ENCODE measurements at places on chromosomes 13 and 19.

DNA sequence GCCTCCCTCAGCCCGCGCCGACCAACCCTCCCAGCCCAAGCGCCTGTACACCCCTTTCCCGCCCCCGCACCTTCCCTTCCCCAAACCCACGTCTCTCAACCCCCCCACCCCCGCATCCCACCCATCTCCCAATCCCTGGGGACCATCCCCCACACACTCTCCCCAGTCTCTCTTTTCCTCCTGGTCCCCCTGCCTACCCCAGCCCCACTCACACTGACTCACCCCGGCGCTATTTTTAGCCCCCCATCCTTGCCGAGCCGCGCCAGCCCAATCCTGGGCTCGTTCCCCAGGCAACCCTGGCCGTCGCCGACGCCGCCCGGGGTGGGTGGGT, 11.7 kb downstream of the CIC start:
- DNase-seq: no peak

- peak; percentile 26 for DNase-seq
Measured at GRCh38 chr13:101289764-101290163, 126.5 kb downstream of the NALCN start.

GRCh38 chr19:12847159-12848139, 9.1 kb downstream of the MAST1 start:
- DNase-seq: peak; percentile 87

DNA sequence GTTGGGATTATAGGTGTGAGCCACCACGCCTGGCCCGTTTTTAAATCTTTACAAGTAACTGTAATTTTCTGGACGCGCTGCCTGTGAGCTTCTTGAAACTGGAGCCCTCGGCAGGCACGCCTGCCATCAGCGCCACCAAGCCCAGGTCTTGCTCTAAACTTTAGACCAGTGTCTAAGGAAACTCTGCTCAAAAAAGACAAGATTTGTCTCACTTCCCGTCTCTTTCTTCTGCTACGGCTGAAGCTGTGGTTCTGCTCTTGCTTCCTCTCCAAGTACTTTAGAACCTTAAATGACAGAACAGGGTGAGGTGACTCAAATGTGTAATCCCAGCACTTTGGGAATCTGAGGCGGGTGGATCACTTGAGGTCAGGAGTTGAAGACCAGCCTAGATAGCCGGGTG, 24.9 kb downstream of the RCN3 start:
- DNase-seq: peak; percentile 67

DNA sequence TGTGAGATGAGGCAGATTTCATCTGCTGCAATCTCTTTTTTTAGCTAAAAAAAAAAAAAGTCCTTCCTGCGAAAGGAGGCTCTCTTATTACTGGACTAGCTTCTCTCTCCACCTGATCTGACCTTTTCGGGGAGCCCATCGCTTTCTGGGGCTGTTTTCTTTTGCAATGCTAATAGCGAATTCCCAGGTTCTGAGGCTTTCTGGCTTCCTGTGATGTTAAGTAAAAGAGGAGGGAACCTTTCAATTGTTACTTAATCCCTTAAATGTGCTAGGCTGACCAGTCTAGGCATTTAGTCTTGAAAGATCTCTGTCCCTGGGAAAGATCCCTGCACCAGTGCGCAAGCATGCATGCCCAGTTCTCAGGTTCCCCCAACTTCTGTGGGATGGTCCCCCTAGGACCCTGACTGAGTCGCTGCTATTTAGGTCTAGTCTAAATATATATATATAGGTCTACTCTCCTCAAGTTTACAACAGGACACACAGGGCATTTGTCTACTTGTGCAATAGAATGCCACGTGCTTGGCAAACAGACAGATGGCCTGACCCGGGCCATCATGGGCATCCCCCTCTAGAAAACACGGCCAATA, 224.7 kb downstream of the ZNF536 start:
- no peak for DNase-seq

DNA sequence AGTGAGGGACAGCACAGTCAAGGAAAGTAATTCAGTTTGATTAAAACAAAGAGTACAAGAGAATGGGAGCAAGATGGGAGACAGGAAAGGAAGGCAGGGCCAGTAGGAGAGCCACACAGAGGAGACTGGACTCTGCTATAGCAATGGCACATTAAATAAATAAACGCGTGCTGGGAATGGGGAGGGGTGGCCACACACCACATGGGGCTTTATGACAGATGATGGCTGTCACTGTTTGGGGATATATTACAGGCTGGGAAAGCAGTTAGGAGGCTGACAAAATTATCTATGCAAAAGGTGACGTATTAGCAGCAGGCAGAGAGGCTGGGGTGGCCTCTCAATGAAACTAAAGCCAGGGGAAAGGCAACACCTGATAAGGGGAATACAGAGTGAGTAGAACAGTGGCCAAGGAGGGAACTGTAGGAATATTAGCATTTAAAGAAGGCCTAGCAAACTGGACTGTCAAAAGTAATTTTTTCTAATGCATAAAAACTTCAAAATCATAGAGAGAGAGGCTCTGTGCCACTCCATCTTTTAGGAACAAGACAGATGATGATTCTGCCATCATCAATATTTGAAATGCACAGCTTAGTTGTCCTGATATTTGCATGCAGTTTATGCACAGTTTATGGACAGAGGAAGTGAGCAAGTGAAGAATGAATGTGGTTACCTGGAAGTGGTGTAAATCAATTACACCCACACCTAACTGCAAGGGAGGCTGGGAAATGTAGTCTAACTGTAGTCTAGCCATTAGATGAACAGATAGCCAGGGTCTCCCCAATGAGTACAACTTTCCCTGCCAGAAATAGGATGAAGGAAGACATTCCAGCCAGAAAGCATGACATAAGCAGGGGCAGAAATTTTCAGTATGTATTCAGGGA, 346.5 kb downstream of the FOXO1 start:
- DNase-seq: no peak

- no peak for DNase-seq
Measured at GRCh38 chr13:35764326-35765015, 288.0 kb upstream of the MAB21L1 start.

GRCh38 chr19:41546386-41546789, 29.6 kb upstream of the CEACAM21 start:
- DNase-seq: peak; percentile 64

- no peak for DNase-seq
Measured at GRCh38 chr13:35964863-35965180, 166.4 kb downstream of the DCLK1 start.

DNA sequence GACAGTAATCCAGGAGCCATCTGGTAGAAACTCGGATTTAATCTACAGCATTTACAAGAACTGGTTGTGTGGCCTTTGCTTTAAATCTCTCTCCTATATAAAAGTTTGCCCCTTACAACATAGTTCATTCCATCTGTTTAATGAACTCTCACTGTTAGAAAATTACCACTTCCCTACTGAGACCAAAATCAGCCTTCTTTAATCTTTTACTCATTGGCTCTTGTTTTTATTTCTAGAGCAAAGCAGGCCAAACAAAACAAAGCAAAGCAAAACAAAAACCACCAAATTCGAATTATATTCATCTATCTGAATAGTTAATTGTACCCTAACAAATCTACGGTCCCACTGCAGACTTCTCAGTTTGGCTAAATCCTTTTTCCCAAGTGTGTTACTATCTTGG, 127.0 kb downstream of the UGGT2 start:
- no peak for DNase-seq

GRCh38 chr19:57262044-57262443, 18.2 kb upstream of the ZNF460 start:
- DNase-seq: no peak

DNA sequence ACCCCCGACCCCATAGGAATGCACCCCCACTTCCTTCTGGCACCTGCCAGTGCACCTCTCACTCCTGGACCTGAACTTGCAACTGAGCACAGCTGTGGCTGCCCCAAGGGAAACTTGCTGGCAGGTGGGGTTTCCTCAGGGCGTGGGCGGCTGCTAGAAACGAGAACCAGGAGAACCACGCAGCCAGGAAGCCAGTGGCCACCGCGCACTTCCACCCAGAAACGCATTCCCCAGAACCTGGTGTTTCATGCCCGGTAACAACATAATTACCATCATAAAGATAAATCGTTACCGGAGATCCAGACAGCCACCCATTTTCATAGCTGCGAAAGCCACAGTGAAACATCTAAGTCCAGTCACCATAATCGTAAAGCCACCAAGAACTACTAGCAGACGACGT, 75.2 kb upstream of the C13orf46 start:
- peak; percentile 54 for DNase-seq

- no peak for DNase-seq
Measured at GRCh38 chr19:44303320-44303719, 1.5 kb downstream of the ZNF235 start.

- no peak for DNase-seq
Measured at GRCh38 chr13:73933795-73934194, 200.4 kb downstream of the KLF12 start.
